Cortex of kidney (tissue), 1 donor: ENCODE measurements at places on chromosomes 16 and 17.

DNA sequence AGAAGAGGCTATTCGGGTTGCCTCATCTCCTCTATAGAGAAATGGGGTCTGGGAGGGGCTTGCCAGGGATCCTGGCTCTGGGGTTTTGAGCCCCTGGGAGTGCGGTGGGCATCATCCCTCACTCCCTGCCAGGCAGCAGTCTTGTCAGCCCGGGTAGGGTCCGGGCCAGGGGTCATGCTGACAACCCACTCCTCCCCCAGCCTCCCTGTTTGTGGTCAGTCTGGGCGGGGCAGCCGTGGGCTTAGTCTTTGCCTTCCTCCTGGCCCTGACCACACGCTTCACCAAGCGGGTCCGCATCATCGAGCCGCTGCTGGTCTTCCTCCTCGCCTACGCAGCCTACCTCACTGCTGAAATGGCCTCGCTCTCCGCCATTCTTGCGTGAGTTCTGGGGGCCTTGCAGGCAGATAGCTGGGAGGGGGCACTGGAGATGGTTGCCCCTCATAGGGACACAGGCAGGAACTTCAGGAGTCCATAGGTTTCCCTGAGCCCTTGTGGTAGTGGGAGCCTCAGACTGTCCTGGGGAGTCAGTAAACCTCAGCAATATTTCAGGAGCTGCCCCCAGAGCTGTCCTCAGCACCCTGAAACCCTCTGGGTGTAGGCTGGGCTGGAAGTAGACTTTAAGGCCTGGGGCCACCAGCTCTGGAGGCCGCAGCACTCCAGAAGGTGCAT is 6.9 kb downstream of the SLC9A5 start:
- DNase-seq = no peak

DNA sequence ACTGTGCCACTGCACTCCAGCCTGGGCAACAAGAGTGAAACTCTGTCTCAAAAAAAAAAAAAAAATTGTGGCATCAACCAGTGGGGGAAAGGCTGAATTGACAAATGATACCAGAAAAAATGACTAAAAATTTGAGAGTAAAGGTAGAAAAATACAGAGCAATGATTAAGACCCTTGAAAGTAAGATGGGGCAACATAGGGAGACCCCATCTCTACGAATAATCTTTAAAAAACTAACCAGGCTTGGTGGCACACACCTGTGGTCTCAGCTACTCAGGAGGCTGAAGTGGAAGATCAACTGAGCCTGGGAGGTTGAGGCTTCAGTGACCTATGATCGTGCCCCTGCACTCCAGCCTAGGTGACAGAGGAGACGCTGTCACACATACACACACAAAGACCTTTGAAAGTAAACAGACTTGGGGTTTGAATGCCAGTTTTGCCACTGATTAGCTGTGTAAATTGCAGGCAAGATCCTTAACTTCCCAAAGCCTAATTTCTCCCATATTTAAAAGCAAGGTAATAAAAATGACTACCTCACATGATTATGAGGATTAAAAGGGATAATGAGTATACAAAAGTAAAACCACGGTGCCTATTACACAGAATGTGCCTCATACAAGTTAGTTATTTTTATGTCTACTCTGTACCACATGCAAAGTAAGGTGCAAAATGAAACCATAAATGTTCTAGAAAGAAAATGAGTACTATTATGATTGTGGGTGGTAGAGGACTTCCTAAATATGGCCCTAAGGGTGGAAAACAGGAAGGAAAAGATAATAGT is 21.7 kb upstream of the PAFAH1B1 start:
- DNase-seq = no peak

DNA sequence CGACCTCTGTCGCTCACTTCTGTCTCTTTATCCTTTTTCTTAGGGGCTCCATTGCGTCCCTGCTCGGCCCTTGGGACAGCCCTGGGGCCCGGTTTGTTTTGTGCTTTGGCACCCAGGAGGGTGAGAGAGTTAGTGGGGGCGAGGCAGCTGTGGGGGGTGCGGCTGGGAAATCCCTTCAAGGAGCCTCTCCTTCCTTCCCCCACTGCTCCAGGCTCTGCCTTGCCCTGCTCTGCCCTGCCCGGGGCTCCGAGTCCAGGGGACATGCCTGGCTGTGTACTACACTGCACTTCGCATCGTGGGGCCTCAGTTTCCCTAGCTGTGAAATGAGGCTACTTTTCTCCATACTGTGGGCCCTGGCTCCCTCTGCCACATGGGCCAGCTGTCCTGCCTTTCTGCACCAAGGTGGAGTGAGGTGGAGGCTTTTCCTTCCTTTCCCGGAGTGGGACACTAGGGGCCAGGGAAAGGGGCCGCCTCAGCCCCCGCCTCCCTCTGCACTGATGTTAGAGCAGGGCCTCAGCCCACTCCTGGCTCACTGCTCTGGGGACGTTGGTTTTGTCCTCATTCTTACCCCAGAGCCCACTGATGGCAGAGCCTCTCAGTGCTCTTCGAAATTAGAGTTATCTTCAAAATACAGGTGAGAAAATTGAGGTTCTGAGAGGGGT is 980 bp downstream of the LLGL1 start:
- DNase-seq = no peak

- no peak for DNase-seq
These were observed 13.7 kb downstream of the WNT9B start for GRCh38 chr17:46865100-46865499.

DNA sequence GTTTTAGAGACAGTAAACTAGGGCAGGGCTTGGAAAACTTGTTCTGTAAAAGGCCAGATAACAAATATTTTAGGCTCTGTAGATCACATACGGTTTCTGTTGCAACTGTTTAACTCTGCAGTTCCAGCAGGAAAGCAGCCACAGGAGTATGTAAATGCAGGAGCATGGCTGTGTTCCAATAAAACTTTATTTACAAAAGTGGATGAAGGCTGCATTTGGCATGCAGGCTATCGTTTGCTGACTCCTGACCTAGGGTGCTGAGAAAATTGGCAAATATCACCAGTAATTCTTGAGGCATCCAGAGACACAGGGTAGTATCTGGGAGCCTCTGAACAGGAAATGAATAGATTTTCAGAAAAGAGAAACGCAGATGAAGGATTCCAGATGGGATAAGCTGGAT is 274.0 kb downstream of the MAF start:
- DNase-seq = no peak

GRCh38 chr16:28062847-28063521 is 530 bp downstream of the GSG1L start:
- no peak for DNase-seq

GRCh38 chr16:53805752-53806151 is 101.8 kb downstream of the FTO start:
- no peak for DNase-seq

DNA sequence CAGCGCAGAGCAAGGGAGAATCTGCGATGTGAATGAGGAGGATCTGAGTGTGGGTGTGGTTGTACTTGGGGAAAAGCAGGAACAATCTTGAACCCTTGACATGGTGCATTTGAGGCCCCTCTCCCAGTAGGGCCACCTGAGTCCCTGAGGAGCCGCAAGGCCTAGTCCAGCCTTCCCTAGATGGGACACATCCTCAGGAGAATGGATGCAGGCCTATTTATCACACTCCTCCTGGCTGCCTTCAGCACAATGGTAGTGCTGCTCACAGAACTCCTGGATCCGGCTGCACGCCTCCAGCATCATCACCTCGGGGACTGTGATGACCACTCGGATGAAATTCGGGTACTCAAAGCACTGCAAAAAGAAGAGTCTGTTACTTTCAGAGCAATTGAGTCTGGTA is 9.0 kb downstream of the TAT start:
- DNase-seq = no peak

DNA sequence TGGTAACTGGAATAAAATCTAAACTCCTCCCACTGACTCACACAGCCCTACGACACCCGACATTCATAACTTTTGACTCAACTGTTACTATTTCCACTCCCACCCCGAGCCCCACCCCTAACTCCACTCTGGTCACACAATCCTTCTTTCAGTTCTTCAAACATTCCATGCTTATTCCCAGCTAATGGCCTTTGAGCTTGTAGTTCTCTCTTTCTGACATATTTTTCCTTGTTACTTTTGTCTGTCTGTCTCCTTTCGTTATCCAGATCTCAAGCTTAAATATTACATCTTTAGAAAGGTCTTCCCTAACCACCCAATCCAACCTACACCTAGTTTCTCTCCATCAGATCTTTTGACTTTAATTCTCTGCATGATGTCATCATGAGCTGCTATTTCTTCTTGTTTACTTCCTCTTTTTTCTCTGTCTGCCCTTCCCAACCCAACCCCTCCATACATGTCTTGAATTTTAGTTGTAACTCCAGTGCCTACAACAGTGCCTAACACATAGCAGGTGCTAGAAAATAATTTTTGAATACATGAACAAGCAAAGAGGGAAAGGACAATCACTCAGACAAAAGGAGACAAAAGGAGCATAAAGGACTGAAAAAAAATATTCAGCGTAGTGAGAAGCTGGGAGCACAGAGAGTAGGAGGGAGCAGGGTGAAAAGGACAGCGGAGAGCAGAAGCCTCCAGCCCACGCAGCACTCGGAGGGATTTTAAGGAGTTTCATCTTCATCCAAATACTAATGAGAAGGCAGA is 65.2 kb upstream of the SMIM36 start:
- DNase-seq = no peak

DNA sequence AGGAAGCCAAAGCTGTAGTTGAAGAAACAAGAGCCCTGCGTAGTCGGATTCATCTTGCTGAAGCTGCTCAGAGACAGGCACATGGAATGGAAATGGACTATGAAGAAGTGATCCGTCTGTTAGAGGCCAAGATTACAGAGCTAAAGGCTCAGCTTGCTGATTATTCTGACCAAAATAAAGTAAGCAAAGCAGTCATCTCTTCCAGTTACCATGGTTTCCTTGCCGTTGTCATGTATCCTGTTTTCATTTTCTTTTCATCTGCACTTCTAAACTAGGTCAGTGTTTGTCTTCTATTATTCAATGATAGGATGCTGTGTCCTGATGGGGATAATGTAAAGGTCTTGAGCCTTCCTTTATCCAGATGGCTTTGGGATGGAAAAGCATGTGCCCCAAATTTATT is 104.3 kb downstream of the STXBP4 start:
- no peak for DNase-seq

DNA sequence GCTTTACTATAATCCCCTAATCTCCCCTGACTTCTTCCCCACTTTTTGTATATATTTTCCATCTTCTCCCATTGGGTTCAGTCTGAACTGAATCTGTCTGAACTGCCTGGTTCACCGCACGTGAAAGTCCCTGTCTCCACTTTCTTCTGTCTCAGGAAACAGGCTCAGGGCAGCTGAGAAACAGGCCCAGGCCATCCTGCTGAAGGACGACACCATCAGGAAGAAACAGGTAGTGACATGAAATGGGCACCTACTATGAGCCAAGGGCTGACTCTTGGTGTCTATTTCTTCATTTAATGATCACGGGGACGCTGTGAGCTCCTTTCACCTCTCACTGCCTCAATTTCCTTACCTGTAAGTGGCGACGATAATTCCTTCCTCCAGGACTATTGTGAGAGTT is 90.5 kb upstream of the HSBP1 start:
- no peak for DNase-seq

- no peak for DNase-seq
These were observed 93.8 kb upstream of the RPRML start for GRCh38 chr17:47072886-47073285.
